Peyer's patch (tissue), 4 donors: ENCODE measurements at places on chromosomes 2 and 18. TPM values are rescaled to one million over a fixed set of nuclear protein-coding genes. Genes with fewer than 3 reads are reported as not detected.

DNA sequence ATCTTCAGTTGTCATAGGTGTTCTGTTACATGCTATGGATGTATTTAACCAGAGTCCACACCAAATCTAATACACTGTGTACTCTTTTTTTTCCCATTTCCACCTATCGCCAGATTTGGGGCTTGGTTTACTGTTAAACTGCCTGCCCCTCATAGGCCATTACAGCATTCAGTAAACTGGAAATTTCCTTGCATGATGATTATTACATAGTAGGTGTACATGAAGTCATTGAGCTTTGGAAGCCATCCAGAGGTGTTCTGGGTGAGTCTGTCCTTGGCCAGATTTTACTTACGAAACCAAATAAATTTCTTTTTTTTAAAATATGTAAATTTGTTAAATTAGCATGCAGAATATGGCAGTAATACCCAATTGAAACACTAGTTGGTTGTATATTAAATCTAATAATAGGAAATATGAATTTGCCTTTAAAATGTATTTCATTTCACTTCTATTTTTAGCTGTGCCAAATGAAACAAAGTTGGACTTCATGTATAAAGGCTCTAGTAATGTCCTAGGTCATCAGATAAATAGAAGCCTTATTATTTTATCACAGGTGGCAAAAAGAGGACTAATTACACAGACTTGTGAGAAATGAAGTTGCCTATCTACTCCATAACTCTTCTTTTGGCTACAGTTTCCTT is 60.7 kb downstream of the COMMD1 start:
- no peaks in the 10 kb centered on the region for H3K27me3 ChIP-seq
- DNase-seq, result no peak
- H3K4me1 ChIP-seq, result peaks cover 3% of the 10 kb centered on the region
- H3K36me3 ChIP-seq, result no peaks in the 10 kb centered on the region

DNA sequence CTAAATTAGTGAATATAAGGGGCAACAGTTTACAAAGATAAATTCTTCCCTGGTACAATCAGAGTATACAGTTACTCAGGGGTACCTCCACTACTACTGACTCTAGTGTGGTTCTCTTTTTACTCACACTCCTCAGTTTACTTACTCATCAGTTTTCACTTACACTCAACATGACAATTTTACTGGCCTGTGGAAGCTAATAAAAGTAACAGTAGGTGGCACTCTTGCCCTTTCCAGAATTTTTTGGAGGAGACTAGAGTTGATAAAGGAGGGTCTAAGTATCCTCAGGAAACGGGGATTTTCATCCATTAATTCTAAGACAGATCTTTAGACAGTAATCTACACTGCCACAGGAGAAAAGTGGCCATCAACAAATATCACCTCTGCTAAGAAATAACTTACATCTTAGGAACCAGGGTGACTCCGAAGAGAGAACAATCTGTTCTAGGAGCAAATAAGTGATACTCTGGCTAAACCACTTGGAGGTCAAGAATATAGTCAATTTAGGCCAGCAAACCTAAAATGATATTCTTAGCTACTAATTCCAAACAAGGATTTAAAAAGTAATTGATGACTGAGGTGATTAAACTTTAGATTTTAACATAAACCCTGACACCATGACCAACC is 61.3 kb downstream of the ATL2 start:
- H3K4me1 ChIP-seq, result no peaks in the 10 kb centered on the region
- H3K27me3 ChIP-seq, result no peaks in the 10 kb centered on the region
- no peak overlapping the region for H3K4me3 ChIP-seq
- H3K36me3 ChIP-seq, result no peaks in the 10 kb centered on the region
- DNase-seq, result no peak

GRCh38 chr2:127293386-127293747 is 577 bp downstream of the ERCC3 start:
- peak overlapping the region; percentile 80 for H3K4me3 ChIP-seq
- peak overlapping the region; percentile 77 for H3K27ac ChIP-seq
- no peaks in the 10 kb centered on the region for H3K27me3 ChIP-seq
- no peak for DNase-seq
- no peaks in the 10 kb centered on the region for H3K4me1 ChIP-seq

Gene ITGB6
- 9.9 TPM for total RNA-seq

DNA sequence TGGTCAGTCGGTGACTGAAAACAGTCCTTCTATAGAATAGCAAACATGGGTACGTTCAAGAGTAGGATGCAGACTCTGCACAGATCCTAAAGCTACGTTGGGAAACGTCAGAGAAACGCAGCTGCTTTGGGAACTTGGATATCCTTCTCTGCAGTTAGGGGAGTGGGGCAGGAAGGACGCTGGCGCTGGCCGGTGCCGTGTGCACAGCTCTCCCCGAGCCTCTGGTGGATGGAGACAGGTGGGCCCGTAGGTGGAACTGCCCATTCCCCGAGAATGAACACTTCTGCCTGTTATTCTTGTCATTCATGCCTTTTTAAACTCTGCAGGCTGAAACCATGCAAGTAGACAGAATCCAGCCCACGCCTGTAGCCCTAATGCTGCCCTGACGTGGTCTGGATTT is 91.7 kb upstream of the MBOAT2 start:
- no peak overlapping the region for H3K27ac ChIP-seq
- H3K36me3 ChIP-seq, result no peaks in the 10 kb centered on the region
- no peak for DNase-seq
